ENCODE measurements at places on chromosomes 4 and X.
A peak's percentile ranks its signal among the peaks of the same experiment; 100 is the strongest.

DNA sequence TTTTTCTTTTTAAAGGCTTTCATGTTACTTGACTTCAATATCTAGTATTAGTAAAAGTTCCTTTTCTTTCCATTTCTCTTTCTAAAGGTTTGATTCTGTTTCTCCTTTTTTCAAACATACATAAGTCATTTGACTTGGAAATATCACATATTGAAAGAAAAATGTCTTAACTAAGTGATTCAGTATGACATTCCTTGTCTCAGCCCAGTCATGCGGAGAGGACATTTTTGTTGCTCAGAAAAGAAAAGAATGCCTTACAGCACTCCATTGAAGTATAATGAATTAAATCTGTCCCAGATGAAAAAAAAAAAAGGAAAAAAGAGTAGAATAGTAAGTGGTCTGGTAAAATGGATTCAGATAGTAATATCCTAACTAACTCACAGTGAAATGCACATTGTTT is 466.1 kb downstream of the ADGRL3 start:
- H3K4me1 ChIP-seq: no peaks in the 10 kb centered on the region
- H3K27ac ChIP-seq: no peak overlapping the region
- DNase-seq: no peak
- H3K4me3 ChIP-seq: no peak overlapping the region
- H3K27me3 ChIP-seq: no peaks in the 10 kb centered on the region

DNA sequence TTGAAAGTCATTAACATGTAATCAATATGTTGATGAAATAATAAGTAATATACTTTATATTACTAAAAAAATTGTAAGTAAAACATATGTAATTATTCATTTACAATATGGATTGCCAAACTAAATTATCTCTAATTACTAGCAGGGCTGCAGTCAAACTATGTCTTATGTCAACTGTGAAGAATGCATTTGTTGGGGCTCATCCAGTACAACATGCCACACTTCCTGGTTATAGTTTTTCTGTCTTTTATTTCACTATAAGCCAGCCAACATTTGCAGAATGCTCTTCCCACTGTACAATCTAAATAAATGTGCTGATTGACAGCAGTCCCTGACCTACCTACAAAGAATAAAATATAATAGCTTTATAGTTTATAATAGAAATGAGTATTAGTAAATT is 975.4 kb upstream of the NDST4 start:
- H3K36me3 ChIP-seq: no peaks in the 10 kb centered on the region
- no peaks in the 10 kb centered on the region for H3K27me3 ChIP-seq
- DNase-seq: no peak
- H3K4me3 ChIP-seq: no peak overlapping the region
- no peaks in the 10 kb centered on the region for H3K4me1 ChIP-seq
- no peak overlapping the region for H3K27ac ChIP-seq

DNA sequence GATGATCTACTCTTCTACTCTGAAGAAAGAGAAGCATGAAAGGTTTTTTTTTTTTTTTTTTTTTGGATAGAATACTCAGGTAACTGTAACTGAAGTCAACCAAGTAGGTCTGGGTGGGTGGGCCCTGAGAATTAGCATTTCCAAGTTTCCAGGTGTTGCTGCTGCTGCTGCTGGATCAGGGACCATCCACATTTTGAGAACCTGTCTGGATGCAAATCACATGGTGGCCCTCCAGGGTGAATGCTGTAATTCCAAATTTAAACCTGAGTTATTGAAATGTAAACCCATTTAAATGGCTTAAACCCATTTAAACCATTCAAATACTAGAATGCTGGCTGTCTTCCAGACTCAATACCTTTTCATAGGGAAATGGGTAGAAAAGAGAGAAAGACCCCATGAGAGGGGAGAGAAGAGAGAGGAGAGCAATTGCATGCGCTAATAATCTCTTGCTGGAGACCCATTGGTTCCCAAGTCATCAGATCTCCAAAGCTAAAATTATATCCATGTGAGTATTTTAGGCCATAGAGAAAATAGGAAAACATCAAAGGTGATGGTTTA is 17.6 kb downstream of the SUPT20HL1 start:
- H3K27ac ChIP-seq: no peak overlapping the region
- H3K36me3 ChIP-seq: no peaks in the 10 kb centered on the region
- no peak overlapping the region for H3K4me3 ChIP-seq
- peaks cover 6% of the 10 kb centered on the region for H3K27me3 ChIP-seq
- H3K4me1 ChIP-seq: no peaks in the 10 kb centered on the region

GRCh38 chr4:88002786-88003185 is 4.6 kb upstream of the PKD2 start:
- H3K36me3 ChIP-seq: no peaks in the 10 kb centered on the region
- DNase-seq: no peak
- no peak overlapping the region for H3K27ac ChIP-seq
- peaks cover 7% of the 10 kb centered on the region for H3K4me1 ChIP-seq
- no peak overlapping the region for H3K4me3 ChIP-seq

- DNase-seq: peak; percentile 81
- H3K27me3 ChIP-seq: peaks cover 2% of the 10 kb centered on the region
- peak overlapping the region; percentile 63 for H3K4me3 ChIP-seq
- peaks cover 83% of the 10 kb centered on the region for H3K4me1 ChIP-seq
- H3K36me3 ChIP-seq: no peaks in the 10 kb centered on the region
- peak overlapping the region; percentile 94 for H3K27ac ChIP-seq
Observed at GRCh38 chrX:13092455-13092941, 48.1 kb upstream of the FAM9C start.

DNA sequence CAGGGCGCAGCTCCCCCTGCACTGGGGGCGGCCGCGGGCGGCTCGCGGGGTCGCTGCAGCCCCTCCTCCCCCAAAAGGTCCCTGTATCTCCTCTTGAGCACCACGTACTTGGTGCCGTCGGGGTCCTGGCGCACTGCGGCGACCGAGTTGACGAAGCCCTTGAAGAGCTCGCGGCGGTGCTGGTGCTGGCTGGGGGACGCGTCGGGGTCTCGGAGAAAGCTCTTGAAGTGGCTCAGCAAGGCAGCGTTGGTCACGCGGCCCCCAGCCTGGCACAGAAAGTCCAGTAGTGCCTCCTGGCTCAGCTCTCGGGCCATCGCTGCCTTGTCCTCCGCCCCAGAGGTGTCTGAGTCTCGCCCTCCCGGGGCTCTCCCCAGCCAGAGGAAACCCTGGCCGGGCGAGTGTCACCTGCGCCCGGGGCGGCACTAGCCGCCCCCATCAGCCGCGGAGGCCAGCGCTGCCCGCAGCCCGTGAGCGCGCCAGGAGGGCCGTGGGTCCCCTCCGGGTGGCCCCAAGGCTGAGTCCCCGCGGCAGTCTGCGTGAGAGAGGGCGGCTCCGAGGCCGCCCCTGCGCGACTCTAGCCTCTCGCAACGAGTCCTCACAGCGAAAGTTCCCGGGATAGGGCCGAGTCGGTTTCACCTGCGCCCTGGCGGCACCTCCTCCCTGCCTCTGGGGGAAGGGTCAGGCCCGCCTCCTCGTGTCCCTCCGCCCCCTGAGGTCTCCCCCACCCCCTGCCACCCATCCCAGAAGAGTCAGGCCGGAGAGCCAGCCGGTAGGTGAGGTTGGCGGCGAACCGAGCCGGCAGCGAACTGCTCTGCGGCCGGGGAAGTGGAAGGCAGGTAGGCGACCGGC is at the start of gene SOWAHB:
TSS of gene SOWAHB (minus strand) at position 609 of the 849 bp plus-strand sequence. CDS start at position 314, 295 bp downstream.
- peaks cover 11% of the 10 kb centered on the region for H3K4me1 ChIP-seq
- no peaks in the 10 kb centered on the region for H3K36me3 ChIP-seq
- H3K4me3 ChIP-seq: peak within 1 kb of the TSS; percentile 61
- H3K27ac ChIP-seq: no peak within 1 kb of the TSS
- DNase-seq: no peak

Measured in immature natural killer cell (primary cell).